ENCODE measurements at places on chromosomes 1 and 21.

GRCh38 chr1:239717097-239717917 is 330.9 kb downstream of the CHRM3 start:
- DNase-seq: no peak

DNA sequence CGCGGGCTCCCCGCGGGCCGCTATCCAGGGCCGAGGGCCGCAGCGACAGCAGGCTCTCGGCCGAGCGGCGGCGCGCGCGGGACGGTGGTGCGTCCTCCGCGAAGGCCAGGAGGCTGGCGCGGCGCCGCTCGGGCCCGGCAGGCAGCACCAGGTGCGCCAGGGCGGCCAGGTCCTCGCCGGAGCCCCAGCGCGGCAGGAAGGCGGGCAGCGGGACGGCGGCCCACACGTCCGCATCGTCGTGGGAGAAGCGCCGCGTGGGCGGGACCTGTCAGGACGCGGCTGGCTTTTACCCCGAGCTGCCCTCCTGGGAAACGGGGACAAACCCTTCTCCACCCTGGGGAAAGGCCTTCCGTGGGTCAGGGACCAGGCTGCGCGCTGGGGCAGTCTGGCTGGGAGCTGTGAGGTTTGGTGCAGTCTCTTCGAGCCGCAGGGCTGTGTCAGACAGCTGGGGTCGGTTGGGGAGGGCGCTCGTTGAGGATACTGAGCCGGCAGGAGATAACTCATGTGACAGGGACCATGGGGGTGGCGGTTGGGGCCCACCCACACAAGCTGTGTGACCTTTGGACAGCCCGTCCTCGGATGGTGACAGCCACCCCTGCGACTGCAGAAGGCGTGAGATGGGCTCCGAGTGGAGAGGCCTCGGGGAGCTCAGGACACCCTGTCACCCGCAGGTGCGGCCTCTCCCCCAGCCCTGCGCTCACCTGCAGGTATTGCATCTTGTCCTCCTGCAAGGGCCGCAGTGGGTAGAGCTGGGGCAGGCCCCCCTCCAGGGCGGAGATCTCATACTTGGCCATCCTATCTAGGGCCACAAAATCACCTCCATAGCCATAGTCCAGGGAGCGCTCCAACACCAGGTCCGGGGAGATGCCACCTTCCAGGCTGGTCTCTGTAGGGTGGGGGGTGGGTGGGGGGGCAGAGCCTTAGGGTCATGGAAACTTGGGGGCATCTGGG is 6.0 kb downstream of the HES3 start:
- no peak for DNase-seq

DNA sequence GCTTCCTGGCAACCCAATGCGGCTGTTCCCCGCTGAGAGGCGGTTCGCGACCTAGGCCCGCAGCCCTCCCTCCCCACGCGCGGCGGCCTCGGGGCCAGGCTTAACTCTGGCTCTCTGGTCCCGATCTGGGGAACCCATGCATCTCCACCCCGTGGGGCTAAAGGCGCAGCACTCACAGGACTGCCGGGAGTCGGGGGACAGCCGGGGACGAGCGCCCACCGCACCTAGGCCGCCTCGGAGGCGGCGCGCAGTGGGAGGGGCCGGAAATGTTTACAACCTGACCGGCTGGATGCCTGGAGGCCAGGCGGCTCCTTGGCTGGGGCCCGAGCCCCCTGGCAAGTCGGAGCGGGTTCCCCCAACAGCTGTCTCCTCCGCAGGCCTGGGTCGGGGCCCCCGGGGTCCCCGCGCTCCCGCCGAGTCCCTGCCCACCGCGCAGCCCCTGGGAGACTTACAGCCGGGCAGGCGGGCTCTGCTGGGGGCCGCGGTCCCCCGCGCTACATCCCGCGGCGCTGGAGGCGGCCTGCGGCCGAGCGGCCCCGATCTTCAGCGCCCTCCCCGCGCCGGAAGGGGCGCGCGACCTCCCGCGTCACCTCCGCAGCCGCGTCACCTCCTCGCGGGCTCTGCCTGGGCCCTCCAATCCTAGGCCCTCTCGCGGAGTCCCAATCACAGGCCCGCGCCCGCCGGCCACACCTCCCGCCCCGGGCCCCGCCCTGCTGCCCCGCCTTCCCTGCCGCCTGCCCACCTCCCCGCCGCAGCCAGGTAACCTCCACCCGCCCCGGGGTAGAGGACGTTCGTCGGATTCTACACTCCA is at the start of gene ADIPOR1:
Gene ADIPOR1 (minus strand): TSS at position 580 of the 811 bp plus-strand sequence. CDS start 7,242 bp downstream, outside the sequence.
- DNase-seq: peak; percentile 87

DNA sequence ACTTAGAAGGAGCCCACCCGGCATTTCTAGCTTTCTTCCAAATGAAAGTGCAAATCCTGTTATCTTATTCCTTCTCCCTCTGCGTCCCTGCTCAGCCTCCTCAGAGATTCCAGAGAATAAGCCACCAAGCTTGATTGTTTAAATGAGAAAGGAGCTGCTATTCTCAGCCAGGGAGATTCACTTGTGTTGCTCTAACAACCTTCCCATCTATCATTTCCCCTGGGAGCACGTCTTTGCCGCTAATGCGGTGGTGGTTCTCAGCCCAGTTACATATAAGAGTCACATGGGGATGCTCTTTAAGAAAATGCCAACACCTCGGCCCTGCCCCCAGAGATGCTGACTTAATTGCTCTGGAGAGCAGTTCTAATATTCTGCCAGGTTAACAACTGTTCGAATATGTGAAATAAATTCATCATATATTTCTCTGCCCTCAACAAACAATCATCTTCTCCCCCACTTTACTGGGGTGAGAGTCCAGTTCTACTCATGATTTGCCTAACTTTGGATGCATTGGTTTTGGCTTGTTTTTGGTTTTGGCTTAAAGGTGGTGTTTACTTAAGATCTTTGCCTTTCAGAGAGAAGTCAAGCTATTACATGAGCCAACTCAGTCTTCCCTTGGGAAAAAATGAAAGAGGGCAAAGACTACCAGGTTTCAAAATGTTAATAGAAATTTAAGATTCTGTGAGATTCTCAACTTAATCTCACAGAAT is 213.9 kb downstream of the SEC16B start:
- no peak for DNase-seq

DNA sequence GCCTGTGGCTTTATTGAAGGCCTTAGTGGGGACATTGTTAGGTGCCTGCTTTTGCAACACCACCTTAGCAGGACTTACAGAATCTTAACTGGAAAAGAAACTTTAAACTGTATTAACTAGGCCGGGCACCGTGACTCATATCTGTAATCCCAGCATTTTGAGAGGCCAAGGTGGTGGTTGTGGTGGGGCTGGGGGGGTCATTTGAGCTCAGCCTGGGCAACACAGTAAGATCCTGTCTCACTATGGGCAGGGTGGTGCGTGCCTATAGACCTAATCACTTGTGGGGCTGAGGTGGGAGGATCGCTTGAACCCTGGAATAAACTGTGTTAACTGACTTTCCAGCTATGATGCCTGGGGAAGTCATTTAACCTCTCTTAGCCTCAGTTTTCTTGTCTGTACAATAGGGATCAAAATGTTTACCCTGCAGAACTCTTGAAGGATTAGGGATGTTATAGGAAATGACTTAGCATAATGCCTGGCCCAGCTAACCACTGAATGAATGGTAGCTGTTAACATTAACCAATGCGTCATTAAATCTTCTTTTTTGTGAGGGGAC is 39.5 kb downstream of the IER5 start:
- no peak for DNase-seq

DNA sequence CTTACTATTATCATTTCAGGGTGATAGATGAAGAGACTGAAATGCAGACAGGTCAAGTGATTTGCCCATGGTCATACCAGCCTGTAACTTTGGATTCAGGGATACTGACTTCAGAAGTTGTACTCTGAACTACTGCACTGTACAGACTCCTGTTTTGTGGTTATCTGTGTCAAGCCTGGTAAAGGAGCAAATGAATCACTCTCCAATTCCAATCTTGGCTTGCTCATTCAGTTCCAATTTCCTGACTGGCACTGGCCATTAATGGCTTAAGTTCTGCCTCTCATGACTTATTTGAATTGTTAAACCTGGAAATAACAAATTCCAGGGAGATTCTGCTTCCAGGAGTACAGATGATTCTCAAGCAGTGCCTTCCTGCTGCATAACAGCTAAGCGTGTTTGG is 45.4 kb upstream of the PLD5 start:
- DNase-seq: no peak

DNA sequence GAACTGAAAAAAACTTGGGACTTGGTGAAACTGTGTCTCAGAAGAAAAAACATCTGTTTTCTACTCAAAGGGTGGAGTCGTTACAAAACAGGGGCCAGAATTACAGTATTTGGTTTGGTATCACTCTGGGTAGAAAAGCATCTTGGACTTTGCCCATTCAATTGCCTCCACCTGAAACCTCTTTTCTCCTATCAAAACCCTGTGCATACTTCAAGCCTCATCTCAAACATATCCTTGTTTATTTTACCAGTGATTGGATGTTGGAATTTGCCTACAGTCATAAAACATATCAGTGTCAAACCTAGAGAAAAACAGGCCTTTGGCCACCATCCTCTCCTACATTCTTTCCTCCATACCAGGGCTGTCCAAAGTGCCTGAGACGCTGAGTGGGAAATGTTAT is 281.5 kb downstream of the PLPP3 start:
- DNase-seq: no peak

DNA sequence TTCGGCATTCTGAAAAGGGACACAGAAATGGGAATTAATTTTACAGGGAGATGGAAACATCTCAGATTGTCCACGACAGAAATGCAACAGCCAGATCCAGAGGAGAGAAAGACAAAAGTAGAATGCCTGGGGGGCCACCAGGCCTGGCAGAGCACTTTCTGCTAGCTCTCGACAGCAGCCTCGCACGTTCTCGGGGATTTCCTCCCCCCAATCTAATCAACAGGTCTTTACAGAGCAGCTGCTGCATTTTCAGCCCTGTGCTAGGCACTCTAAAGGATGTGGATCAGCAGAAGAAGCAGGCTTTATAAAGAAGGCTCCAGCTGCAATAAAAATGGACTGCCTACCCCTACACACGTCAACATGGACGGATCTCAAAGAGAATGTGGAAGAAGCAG is 10.6 kb downstream of the CSRP1 start:
- DNase-seq: no peak

GRCh38 chr1:203045336-203045735 is 19.0 kb downstream of the PPFIA4 start:
- no peak for DNase-seq

- no peak for DNase-seq
Observed at GRCh38 chr1:54405898-54406293, 298 bp downstream of the SSBP3 start.

DNA sequence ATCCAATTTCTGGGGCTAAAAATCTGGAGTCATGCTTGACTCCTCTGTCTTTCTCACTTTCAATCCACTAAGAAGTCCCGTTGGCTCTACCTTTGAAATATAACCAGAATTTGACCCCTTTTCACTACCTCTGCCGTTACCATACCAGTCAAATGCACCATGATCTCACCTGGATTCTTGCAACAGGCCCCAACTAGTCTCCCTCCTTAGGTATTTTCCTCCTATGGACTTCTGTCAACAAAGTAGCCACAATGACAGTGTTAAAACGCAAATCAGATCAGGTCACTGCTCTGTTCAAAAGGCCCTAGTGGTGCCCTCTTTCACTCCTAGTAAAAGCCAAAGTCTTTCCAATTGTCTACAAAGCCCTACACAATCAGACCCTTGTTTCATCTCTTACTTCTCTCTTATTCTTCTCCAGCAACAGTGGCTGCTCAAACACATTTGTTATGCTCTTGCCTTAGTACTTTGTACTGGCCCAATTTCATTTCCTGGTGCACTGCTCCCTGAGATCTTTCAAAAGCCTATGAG is 35.7 kb upstream of the AGL start:
- DNase-seq: no peak

GRCh38 chr1:166152978-166153377 is 13.8 kb downstream of the FAM78B start:
- no peak for DNase-seq

DNA sequence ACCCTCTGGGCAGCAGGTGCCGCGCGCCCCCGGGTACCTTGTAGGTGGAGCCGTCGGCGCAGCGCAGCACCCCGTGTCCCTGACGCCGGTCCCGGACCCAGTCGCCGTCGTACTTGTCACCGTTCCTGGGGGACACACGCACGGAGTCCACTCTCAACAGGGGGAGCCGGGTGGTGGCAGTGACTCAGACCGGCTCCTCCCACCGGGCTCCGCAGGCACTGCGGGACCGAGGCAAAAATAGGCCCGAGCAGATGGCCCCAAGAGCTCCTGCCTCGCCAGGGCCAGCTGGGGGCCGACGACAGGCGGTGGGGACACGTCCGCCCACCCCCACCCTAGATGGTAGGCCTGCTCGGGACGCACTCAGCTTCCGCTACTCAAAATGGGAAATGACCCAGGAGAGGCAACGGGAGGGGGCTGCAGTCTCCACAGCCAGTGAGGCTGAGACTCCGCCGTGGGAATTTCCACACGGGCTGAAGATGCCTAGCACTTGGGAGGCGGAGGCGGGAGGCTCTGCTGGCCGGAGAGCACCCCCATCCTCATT is 6.3 kb downstream of the MORN1 start:
- no peak for DNase-seq

DNA sequence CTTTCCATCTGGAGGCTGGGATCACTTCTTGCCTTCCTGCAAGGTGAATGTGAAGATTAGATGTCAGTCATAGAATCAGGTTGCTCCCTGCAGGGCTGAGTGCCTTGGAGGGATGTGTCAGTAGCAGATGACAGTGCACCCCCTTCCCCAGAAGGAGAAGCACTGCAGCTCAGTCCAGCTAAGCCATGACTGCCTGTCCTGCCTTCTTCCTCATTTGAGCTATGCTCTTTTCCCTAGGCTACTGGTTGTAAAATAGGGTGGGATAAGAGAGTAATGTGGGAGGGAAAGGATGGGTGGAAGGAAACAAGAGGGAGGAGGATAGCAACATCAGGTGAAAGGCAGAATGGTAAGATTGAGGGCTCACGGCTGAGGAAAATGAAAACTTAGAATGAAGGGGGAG is 11.1 kb upstream of the FABP3 start:
- DNase-seq: no peak

- no peak for DNase-seq
Observed at GRCh38 chr1:110714374-110714995, 39.7 kb upstream of the KCNA3 start.

DNA sequence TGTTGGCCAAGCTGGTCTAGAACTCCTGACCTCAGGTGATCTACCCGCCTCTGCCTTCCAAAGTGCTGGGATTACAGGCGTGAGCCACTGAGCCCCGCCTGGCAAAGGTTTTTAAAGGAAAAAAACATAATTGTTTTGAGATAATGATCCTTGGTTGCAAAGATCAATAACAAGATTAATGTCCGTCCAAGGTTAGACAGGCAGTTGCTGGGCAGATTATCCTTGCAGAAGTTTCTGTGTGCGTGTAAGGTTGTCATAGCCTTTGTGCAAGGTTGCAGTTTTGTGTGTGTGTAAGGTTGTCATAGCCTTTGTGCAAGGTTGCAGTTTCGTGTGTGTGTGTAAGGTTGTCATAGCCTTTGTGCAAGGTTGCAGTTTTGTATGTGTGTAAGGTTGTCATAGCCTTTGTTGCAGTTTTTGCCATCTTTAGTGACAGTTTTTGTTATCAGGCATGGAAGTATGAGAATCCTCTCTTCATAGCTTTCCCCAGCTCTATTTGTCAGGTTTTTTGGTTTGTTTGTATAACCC is 3.6 kb downstream of the YBEY start:
- DNase-seq: no peak

- DNase-seq: no peak
Observed at GRCh38 chr1:15570861-15571260, 14.0 kb downstream of the AGMAT start.

Measured in activated gamma-delta T cell treated with anti-CD3 and anti-CD28 coated beads, Interleukin-2, amount 50 U/mL, for 16 hours (primary cell).